Occipital lobe (tissue), 3 donors: ENCODE measurements at places on chromosomes 6 and 20. TPM values are rescaled to one million over a fixed set of nuclear protein-coding genes. Genes with fewer than 3 reads are reported as not detected.

GRCh38 chr20:57440678-57441509, 49.7 kb downstream of the RBM38 start:
- DNase-seq: peak; percentile 80

- no peak for DNase-seq
These were observed 268.4 kb downstream of the SMOC2 start for GRCh38 chr6:168709390-168709789.

The MTFR2 gene
- 0.94 TPM for total RNA-seq

The FAM110A gene
- total RNA-seq: 6.7 TPM

The PHACTR1 gene
- 40.7 TPM for total RNA-seq
